ENCODE measurements at places on chromosomes 16 and 17.

- DNase-seq: no peak
These were observed 99.5 kb downstream of the SYCE1L start for GRCh38 chr16:77298418-77299360.

DNA sequence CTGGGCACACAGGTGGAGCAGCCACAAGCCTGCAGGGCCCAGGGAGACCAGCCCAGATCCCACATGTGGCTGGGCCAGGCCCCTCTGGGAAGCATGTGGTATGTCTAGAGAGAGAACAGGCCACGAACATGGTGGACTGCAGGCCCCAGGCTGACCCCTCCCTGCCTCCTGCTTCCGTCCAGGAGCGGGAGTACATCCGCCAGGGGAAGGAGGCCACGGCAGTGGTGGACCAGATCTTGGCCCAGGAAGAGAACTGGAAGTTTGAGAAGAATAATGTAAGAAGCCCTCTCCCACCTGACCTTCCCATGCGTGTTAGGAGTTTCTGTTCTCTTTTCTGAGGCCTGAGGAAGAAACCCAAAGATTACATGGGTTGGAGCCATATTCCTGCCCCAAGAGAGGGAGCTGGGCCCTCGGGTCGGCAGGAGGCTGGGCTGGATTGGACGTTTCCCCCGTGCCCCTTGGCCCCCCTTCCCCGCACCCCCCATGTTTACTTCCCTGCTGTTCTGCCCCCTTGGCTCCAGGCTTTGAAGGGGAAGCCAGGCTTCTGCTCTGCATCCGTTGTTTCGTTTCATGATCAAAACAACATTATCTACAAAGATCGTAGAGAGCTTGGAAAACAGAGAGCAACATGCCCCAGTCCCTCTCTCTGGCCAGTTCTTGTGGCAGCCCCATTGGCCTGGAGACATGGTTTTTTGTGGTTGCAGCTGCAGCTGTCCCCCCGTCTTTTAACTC lies 5.7 kb upstream of the TCAP start:
- no peak for DNase-seq

DNA sequence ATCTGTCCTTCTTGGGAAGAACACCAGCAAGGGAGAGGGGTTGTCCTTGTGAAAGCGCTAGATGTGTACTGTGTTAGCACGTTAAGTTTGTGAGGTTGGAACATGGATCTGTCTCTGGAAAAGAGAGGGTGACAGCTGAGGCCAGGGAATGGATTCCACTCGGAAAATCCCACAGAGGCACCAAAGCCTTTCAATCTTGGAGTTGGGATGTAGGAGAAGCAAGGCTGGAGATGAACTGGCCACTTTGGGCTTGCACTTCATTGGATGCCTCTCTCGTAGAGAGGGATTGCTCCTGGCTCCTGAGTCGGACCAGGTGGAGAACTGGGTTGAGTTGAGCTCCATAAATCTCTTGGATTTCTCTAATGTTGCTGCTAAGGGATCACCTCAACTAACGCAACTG lies 67.2 kb downstream of the CCDC182 start:
- DNase-seq: no peak

GRCh38 chr16:74372369-74372768 lies 3.7 kb upstream of the NPIPB15 start:
- DNase-seq: no peak

GRCh38 chr17:80706463-80706867 lies 161.8 kb downstream of the RPTOR start:
- no peak for DNase-seq

GRCh38 chr16:48641770-48642169 lies 31.8 kb upstream of the N4BP1 start:
- no peak for DNase-seq

DNA sequence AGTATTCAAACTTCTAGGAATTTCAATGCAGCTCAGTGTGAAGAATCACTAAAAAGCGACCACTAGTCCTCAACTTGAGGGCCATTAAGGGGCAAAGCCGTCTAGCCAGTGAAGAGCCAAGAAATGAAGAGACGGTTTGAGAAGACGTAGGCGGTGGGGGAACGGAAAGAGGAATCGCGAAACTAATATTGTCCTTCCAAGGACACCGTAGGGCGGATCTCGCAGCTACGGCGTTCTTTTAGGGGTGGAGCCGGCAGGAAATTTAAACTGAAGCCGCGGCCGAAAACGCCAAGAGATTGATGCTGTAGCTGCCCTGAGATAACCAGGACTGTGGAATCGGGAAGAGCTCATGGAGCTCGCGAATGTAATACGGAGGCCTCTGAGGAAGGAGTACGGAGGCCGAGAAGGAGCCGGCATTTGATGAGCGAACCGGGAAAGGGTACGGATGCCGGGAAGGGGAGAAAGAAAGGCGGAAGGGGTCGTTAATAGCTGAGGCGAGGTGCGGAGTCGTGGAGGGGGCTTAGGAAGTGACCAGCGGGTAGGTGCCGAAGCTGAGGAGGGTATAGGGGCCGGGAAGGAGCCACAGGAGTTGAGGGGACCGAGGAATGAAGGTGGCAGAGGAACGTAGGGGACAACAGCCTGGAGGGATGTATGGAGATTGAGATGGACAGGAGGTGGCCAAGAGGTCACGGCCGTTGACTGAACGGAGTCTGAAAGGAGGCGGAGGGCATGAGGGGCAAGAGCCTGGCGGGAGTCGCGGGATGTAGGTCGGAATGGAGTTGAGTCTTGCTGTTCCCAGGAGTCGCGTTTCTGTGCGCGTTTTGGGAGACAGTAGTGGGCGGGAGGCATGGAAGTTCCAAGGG lies at the start of gene DBF4B:
Gene DBF4B, plus strand, starts transcription at position 265 of the 863 bp plus-strand sequence. Its CDS starts 156 bp downstream, at position 421.
- DNase-seq: peak; percentile 77

DNA sequence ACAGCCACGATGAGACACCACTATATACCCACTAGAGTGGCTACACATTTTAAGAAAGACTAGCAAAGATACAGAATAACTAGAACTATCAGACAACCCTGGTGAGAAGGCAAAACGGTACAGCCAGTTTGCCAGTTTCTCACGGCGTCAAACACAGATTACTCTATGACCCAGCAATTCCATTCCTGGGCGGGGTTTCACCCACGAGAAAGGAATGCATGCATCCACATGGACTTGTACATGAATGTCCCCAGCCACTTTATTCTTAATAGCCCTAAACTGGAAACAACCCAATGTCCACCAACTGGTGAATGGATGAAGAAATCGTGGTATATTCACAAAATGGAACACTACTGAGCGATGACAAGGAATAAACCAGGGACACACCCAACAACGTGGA lies 74.5 kb downstream of the MYH10 start:
- no peak for DNase-seq

- DNase-seq: no peak
These were observed 15.3 kb downstream of the CD300LB start for GRCh38 chr17:74515941-74516340.

GRCh38 chr16:49491771-49492761 lies 118.5 kb downstream of the C16orf78 start:
- peak; percentile 50 for DNase-seq

GRCh38 chr17:31291820-31292219 lies 5.2 kb downstream of the OMG start:
- DNase-seq: no peak

DNA sequence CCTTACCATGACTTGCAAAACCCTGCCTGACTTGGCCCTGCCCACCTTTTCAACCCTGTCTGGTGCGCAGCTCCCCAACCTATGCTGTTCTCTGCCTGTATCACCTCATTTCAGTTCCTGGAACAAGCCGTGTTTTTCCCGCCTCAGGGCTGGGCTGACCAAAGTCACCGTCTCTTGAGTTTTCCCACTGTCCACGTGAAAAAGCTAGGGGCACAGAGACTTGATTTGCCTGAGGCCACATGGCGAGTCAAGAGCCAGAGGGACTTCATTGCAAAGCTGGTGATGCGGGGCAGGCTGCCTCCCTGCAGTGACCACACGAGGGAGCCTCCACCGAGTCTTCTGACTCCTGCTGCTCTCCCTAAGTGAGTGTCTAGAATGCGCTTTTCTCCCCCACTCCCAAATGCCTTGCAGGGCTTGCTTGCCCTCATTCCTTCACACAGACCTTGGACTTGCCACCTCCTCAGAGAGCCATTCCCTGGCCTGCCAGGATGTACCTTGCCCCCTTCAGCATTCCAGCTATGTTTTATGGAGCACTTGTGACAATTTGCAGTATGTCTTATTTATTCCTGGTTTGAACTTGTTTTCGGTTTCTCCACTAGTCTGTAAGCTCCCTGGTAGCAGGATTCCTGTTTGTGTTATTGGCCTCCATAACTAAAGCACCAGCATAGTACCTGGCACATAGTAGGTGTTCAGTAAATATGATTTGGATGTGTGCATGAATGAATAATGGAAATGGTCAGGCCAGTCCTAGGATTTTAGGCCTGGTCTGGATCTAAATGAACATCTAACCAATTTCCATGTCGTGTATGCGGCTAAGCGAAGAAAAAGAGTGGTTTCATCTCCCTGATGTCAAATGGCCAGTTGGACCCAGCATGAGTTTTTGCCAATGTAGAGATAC lies 252.3 kb downstream of the SNX29 start:
- peak; percentile 14 for DNase-seq

DNA sequence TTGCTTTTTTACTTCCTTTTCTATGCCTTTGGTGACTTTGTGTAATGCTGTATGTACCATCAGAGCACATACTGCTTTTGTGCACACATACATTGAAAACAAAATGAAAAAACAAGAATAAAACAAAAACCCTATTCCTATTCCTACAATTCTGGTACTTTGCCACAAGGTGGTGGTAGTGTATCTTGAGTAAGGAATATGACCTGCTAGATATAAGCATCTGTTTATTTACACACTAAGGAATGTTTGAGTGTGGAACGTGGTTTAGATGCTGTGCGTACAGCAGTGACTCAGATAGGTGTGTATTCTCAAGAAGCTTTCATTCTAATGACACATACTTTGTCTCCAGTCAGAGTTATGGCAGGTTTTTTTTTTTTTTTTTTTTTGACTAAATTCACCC lies 606.2 kb downstream of the WWOX start:
- no peak for DNase-seq

GRCh38 chr17:77366206-77366557 lies 225.4 kb downstream of the SEC14L1 start:
- DNase-seq: no peak

DNA sequence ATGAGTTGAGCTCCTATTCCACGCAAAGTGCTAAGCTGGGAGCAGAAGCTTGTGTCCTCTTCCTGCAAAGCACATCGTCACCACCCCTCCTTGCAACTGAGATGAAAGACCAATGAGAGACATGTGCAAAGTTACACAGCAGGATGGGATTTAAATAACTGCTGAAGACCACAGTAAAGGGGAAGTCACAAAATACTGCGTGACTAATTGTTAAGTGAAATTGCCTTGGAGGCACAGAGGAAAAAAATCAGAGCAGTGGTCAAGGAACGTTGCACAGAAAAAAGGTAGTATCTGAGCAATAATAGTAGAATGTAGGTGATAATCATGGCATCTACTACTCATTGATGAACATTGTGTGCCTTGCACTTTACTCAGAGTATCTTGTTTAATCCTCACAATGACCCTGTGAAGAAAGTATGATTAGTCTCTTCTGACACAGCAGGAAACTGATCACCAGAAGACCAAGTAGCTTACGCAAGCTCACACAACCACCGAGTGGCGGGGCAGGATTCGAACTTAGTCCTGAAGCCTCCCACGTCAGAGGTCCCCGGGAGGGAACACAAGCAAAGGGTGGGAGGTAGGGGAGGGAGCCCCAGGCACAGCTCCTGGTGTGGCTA lies 15.4 kb upstream of the MYO18A start:
- no peak for DNase-seq

DNA sequence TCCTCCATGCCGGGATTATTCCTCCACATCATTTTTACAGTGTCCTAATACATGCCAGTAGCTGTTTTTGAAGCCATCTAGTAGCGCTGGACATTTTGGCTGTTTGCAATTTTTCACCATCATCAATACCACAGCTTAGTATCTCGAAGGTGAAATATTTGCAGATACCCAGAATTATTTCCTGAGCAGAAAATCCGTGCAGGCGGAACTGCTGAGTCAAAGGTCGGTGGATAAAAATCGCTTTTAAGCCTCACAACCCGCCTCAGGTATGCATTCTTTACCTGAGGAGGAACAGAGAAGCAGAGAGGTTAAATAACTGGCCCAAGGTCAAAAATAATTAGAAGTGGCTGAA lies 584 bp upstream of the TNRC6A start:
- DNase-seq: no peak

- no peak for DNase-seq
These were observed 88.0 kb downstream of the TMEM100 start for GRCh38 chr17:55634702-55635101.

DNA sequence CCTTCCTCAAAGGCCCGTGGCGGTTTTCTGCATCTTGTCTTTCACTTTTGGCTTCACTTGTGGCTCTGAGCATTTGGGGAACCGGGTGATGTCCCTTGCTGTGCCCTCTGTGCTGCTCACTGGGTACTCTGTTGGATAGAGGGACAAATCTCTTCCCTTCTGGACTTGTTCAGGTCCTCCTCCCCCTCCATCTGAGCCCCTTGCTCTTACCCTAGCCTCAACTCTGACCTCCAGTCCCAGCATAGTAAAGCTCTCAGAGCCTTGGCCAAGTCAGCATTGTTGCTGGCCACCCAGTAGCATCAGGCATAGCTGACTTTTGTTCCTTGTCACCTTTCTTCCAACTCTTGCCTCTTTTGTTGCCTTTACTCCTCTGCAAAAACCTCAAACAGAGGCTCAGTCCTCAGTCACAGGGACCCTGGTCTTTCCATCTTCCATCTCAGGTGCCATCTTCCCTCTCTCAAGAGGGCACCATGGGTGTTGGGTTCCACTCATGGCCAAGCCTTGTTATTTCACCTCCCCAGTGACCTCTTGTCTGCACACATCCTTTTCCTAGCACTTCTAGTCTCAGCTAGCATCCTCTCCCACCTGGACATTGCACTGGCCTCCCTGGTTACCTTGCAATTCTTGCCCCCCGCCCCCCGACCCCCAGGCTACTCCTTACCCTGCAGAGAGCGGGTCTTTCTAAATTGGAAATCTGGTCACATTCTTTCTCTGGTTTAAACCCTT lies 393 bp upstream of the PSMB10 start:
- DNase-seq: peak; percentile 66

DNA sequence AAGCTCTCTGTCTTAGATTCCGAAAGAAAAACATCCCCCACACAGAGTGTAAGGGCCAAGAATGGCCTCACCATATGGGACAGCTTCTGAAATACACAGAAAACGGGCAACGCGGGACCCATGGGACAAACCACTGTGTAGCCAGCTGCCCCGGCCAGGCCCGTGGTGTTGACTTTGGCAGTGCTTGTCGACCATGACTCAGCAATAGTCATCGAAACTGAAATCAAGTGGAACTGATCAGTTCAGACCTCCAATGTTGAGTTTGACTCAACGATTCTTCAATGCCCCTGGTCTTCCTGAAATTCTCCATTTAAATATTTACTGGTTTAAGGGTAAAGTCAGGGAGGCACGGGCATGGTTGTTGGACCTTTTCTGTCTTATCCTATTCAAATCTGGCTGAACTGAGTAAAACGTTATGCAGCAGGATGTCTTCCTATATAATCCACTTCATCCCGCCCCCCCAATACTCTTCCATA lies 27.5 kb downstream of the ZFHX3 start:
- DNase-seq: no peak
